ENCODE measurements at places on chromosomes 5 and 9. TPM values are rescaled to one million over a fixed set of nuclear protein-coding genes. Genes with fewer than 3 reads are reported as not detected.

Gene CDX1
- total RNA-seq: not detected

- peak; percentile 28 for DNase-seq
These were observed 29.7 kb downstream of the MEGF10 start for GRCh38 chr5:127320032-127320965.

GRCh38 chr5:74935752-74936091, 69.5 kb upstream of the FAM169A start:
- no peak for DNase-seq

Gene ZNF474
- total RNA-seq: 3.2 TPM

Gene FOXD4
- 0.27 TPM for total RNA-seq

Gene PRLR
- total RNA-seq: under 0.01 TPM

Gene MEIKIN
- not detected for total RNA-seq

Gene SLC45A2
- 0.27 TPM for total RNA-seq

Gene ZDHHC11B
- 1.6 TPM for total RNA-seq

DNA sequence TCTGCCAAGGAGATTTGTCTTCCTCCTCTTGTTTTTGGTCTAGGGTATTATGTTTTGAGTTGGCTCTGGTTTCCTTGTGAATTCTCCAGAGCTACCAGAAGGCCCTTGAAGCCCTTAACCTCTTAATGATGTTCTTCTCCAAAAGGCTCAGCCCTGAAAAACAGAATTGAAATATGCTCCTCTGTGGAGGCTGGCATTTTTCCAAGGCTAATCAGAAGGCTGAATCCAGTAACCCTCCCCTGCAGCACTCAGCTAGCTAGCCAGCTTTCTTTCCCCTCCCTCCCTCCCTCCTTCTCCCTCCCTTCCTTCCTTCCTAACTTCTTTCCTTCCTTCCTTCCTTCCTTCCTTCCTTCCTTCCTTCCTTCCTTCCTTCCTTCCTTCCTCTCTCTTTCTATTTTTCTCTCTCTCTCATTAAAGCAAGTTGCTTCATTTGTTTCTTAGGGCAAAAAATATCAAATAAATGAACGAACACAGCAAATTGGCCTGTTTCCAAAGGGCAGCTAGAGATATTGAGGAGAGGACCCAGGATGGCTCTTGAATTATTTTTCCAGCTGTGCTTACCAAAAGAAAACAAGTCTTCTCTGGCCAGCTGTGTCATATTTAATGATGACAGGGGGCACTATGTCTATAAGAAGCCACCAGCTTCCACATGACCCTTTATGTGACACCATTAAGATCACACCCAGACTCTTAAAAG, 38.7 kb downstream of the JAKMIP2 start:
- peak; percentile 11 for DNase-seq

DNA sequence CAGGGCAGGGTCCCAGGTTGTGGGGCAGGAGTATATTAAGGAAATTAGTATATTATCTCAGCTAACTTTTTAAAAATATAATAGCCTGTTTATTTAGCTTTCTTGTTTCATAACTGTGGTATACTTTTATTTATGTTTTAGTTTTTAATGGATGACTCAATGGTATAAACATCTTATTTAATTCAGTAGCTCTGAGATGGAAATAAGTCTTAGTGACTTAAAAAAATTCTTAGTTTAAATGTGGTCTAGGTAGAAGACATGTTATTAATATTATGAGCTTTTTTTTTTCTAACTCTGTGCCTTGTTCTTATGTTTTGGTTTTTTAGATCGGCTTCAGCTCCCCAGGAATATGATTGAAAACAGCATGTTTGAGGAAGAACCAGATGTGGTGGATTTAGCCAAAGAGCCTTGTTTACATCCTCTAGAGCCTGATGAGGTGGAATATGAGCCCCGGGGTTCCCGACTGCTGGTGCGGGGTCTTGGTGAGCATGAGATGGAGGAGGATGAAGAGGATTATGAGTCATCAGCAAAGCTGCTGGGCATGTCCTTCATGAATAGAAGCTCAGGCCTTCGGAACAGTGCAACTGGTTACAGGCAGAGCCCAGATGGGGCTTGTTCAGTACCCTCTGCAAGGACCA, 43.1 kb downstream of the LNPEP start:
- no peak for DNase-seq
